ENCODE measurements at places on chromosomes 12 and 14. TPM values are rescaled to one million over a fixed set of nuclear protein-coding genes. Genes with fewer than 3 reads are reported as not detected.

Gene ANP32D
- not detected for total RNA-seq

Gene STAC3
- not detected for total RNA-seq

Gene A2ML1
- 0.28 TPM for total RNA-seq

Gene BBS10
- 12.8 TPM for total RNA-seq

Gene TMEM63C
- not detected for total RNA-seq

Gene BHLHE41
- 0.85 TPM for total RNA-seq

Gene KRT75
- not detected for total RNA-seq

Gene POTEG
- not detected for total RNA-seq

Gene NANOG
- not detected for total RNA-seq

Gene DNAJC22
- 1.1 TPM for total RNA-seq

Gene KLRK1
- total RNA-seq = not detected

Gene CAPZA3
- not detected for total RNA-seq

Gene PFKM
- 57.0 TPM for total RNA-seq

Gene TMEM121
- total RNA-seq = 4.6 TPM

Gene NEUROD4
- not detected for total RNA-seq

Gene A2M
- 14.0 TPM for total RNA-seq

Gene AKAP3
- total RNA-seq = 0.85 TPM

Gene MTRFR
- 7.4 TPM for total RNA-seq

Gene LRRC10
- total RNA-seq = not detected

Gene RERG
- total RNA-seq = under 0.01 TPM

Gene ZNF385A
- total RNA-seq = 2.2 TPM

Gene TMEM30B
- total RNA-seq = 0.34 TPM

Gene NYNRIN
- total RNA-seq = 17.0 TPM

Gene FGF23
- not detected for total RNA-seq

Gene RAPGEF3
- total RNA-seq = 52.0 TPM

Gene TPI1
- total RNA-seq = 743 TPM

Gene CTDSP2
- total RNA-seq = 85.4 TPM

Gene RAD9B
- total RNA-seq = 1.2 TPM

Gene LBHD2
- total RNA-seq = not detected
